ENCODE measurements at places on chromosomes 16 and 17.

DNA sequence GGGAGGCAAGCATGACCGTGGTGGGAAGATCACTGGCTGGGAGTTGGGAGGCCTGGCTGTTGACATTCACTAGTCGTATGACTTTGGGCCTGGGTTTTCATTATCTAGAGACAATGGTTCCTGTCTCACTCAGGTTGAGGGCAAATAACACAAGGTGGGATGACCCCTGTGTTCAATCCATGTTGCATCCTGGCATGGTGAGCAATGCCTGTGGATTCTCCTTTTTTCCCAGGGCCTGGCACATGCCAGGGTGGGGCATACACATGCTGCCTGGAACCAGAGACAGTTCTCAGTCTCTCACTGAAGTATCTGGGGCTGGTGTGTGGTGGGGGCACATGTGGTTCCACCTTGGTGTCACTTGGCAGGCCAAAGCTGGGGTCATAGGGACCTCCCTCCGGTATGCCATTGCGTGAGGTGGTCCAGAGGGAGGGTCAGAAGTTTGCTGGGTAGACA lies 5.4 kb downstream of the THRA start:
- no peak for DNase-seq

- DNase-seq, result no peak
These were observed 10.6 kb upstream of the RHBDF2 start for GRCh38 chr17:76511668-76512365.

- DNase-seq, result no peak
These were observed 4.4 kb downstream of the DHRS7B start for GRCh38 chr17:21131137-21131536.

GRCh38 chr17:69047368-69048263 lies 13.1 kb downstream of the ABCA9 start:
- no peak for DNase-seq

DNA sequence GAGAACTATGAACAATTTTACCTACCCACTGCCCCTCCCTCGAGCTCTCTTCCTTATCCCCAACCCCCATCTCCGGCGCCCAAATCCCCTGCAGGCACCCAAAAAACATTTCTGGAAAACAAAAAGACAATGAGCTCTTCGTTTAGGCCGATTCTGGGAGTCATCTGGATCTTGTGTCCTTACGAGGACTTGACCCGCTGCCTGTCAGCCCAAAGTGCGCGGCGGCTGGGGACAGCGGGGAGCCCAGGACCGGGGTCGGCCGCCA lies 524 bp downstream of the STRADA start:
- DNase-seq, result no peak

- no peak for DNase-seq
These were observed 488.5 kb upstream of the SOX9 start for GRCh38 chr17:71632328-71632727.

DNA sequence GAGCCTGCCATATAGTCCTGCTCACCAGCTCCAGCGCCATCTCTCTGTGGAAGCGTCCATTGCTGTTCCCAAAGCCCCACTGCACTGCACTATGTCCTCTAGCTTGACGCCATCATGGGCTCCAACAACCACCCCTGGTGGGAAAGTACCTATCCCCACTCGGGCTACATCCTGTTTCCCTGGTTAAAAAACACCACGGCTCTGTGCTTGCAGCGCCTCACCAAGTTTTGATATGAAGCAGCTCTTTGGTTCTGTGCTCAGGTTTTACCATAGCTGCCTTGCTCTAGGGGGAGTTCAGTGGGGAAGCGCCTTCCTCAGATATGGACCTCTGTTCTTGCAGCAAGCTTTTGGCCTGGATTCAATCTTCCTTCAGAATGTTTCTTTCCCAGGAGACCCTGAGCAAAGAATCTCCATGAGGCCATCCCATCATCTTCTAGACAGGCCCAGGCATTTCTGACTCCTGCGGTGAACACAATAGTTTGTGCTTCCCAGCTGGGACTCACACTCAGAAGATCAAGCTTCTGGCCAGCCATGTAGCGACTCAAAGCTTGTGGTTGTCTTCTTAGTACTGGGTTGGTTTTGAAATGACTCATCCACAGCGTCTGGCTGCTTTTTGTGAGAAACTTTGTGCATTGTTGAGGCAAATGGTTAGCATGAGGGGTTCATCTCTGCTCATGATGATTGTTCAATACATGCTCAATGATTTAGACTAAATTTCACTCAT lies 39.5 kb downstream of the DYNLRB2 start:
- DNase-seq, result peak; percentile 49

- no peak for DNase-seq
These were observed 673.7 kb downstream of the CDH8 start for GRCh38 chr16:61362585-61362984.

- DNase-seq, result no peak
These were observed 20.3 kb downstream of the PITPNM3 start for GRCh38 chr17:6536053-6536452.

DNA sequence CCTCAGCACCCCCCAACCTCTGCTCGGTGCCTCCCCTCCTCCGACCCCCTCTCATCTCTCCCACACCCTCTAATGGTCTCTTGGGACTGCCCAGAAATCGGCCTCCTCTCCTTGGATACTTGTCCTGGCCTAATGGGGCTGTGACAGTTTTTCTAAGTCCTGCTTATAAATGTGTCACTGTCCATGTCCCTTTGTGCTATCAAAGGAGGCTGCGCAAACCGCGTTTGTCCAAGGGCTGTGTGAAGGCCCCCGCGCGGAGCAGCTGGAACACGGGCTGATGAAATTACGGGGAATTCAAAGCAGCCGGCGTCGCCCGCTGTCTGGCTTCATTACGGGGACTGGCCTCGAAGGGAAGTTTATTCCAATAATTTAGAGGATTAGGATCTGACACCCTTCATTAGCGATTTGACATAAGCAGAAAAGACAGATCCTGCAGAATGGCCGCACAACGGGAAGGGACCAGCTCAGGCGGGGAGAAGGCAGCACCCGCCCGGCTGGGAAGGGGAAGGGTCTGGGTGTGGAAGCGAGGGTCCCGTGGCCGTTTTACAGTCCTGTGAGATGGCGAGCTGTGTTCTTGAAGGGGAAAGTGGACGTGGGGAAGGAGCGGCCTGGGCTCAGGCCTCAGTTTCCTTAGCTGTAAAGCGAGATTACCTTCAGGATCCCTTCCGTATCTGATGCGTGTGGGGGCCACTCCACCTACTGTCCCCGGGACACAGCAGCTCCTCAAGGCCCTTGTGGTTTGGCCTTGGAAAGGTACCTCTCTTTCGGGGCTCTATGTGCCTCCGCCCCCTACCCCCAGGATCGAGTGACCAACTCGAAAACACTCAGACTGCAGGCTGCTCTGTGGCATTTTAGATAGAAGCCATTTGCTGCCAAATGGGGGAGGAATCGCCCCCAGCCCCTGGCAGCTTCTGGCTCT lies 1.6 kb upstream of the WFIKKN2 start:
- no peak for DNase-seq

- no peak for DNase-seq
These were observed 16.3 kb downstream of the ERAL1 start for GRCh38 chr17:28871056-28871579.

DNA sequence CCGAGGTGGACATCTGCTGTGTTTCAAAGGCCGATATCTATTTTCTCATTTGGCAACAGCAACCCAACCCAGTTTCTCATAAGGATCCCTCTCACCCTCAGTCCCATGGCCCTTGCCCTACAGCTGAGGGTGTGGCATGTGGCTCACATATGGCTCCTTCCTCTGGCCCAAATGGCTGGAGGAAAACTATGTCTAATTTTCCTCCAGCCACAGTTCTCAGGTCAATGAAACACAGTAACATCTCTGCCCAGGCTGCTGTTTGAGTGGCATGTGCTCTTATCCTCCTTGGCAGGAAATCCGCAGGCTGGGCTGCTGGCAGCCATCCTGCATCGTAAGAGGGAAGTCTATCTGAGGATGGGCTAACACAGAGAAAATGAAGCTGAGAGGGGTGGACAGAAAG lies 24.1 kb downstream of the SERPINF1 start:
- no peak for DNase-seq

GRCh38 chr16:10601444-10602408 lies 21.3 kb upstream of the EMP2 start:
- no peak for DNase-seq

- DNase-seq, result no peak
These were observed 279.9 kb upstream of the DYNLRB2 start for GRCh38 chr16:80260906-80261311.

- DNase-seq, result peak; percentile 97
These were observed at the start of gene SOCS3 for GRCh38 chr17:78359997-78360370. TSS of gene SOCS3 (minus strand) at chr17:78360077. CDS start at chr17:78359095, 982 bp downstream.

- DNase-seq, result no peak
These were observed 267.1 kb upstream of the TNRC6C start for GRCh38 chr17:77691216-77692085.

DNA sequence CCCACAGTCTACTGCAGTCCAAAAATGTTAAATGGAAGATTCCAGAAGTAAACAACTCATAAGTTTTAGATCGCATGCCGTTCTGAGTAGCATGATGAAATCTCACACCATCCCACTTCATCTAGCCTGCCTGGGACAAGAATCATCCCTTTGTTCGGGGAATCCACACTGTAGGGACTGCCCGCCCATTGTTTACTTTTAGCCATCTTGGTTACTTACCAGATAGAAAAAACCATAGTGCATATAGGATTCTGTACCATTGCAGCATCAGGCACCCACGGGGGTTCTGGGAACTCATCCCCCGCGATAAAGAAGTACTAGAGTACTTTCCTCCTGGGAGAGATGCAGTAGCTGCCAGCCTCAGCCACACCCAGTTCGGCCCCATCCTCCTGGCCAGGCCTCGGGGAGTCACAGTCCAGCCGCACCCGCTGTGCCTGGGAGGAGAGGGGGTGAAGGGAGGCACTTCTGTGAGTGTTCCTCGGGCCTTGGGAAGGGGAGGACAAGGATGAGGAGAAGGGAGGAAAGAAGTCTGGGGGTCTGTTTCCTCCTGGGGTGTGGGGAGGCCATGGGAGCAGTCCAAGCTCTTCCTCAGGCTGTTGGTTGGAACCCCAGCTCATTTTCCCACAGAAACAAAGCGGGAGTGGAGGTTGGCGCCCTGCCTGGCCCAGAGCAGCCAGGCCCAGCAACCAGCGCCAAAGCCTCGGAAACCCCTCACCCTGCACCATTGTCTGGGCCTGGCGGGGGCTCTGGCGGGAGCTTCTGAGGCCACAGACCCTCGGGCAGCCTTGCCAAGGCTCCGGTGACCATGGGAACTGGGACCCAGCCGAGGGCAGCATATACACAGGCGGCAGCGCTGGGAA lies 8.9 kb downstream of the TRIM47 start:
- DNase-seq, result no peak

DNA sequence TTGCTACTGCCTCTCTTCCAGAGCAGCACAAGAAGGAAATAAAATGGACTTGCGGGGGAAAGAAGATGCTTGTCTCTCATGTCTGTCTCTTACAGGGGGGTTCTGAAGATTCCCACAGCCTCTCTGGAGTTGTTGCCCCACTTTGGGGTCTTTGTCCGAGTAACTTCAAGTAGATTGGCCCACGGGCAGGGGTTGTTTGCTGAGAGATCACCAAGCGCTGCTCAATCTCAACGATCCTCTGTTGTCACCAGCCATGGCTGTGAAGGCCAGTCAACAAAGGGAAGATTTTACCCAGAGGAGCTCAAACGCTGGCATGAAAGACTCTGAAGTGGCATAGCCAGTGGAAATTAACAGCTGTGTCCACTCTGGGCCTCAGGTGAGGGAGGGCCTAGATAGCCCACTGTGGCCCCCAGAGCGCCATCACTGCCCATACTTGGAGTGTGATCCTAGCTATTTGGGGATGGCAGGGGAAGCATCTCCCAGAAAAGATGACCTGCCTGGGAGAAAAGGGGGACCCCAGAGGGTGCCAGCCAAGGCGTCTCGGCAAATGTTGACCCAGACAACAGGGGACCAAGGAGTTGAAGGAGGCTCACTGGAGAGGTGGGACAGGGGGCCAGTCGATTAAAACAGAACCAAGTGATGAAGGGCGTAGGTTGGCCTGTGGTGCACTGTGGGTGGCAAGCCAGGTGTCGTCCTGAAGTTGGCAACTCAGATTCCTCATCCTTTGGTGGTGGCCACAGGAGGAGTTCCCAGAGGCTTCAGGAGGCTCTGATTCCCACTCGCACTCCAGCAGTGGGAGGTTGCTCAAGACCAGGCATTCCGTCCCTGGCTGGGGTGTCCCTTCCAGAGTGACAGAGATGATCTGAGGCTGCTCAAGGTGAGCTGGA lies 28.0 kb downstream of the SLC13A5 start:
- no peak for DNase-seq

- no peak for DNase-seq
These were observed 8.1 kb downstream of the CLTC start for GRCh38 chr17:59627770-59628171.

GRCh38 chr17:17511881-17512858 lies 16.0 kb upstream of the RASD1 start:
- DNase-seq, result no peak

DNA sequence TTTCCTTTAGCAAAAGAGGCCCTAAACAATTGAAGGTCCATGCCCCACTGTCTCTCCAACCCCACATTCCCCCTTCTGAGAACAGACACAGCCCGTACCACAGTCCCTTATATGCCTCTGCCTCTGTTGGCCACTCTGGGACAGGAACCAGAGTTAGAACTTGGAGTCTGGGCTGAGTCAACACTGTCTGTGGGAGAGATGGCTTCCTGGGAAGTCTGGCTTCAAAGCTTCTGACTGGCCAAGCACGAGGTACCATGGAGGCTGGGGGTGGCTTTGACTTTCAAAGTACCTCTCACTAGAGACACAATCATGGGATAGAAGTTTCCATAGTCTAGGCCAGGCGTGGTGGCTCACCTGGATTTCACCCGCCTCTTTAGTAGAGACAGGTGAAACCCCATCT lies 14.9 kb upstream of the SPOP start:
- no peak for DNase-seq

GRCh38 chr17:36932694-36933511 lies 4.4 kb upstream of the LHX1 start:
- no peak for DNase-seq

GRCh38 chr17:60110586-60110985 lies 31.9 kb upstream of the HEATR6 start:
- no peak for DNase-seq

DNA sequence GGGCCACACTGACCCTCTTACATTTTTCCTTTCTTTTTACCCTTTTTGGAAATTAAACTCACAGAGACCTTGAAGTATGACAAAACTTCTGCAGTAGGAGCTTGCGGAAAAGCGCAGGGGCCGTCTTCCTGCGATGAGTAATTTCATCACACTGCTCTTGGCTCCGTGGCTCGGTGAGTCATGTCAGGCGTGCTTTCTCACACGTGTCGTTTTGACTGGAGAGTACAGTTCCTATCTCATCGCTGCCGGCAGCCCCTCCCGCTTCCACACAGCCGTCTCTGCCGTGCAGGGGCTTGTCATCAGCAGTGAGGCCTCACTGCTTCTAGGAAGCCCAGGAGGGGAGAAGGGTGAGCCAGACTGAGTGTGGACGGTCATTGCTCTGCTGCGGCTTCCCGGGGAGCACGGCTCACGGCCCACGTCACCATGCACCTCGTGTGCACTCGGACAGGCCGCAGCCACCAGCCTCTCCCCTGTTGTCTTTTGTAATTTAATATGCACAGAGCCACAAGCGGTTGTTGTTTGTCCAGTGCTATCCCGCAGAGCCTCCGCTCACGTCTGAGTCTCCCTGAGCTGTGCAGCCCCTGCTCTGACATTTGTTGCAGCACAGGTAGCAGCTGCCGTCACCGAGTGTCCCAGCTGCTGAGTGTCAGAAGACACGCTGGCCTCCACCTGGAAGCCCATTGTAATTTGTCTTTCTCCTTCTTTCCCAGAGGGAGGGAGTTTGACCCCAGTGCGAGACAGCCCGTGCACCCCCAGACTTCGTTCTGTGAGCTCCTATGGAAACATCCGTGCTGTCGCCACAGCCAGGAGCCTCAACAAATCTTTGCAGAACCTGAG lies 99.4 kb upstream of the CHMP6 start:
- peak; percentile 39 for DNase-seq
